ENCODE measurements at places on chromosomes 2 and 18.

DNA sequence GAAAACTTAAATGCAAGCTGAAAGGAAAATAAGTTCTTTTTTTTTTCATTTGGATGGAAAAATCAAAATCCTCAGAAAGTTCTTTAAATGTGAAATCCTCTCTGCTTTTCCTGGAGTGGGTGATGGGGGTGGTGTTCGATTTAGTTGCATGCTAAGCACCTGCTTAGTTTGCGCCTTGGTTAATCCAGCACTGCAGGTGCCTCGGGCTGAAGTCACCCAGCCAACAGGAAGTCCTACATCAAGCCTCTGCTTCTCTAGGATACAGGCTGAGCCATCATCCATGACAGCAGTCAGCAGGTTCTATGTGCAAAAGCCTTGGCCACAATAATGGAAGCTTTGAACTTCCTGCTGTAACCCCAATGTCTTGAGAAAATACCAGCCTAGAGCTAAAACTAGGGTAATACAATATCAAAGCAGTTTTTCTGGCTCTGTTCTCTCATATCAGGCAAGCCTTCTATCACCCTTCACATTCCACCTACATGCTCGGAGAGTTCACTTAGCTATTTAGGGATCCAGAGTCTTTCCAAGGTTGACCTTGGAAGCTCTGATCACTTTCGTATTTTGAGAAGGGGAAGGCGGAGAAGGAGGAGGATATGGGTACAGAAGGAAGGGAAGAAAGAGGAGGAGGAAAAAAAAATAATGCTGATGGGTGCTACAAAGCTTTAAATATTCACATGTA lies 116.1 kb upstream of the LRRTM1 start:
- no peak for DNase-seq

GRCh38 chr2:127162261-127163089 lies 55.5 kb upstream of the BIN1 start:
- no peak for DNase-seq

DNA sequence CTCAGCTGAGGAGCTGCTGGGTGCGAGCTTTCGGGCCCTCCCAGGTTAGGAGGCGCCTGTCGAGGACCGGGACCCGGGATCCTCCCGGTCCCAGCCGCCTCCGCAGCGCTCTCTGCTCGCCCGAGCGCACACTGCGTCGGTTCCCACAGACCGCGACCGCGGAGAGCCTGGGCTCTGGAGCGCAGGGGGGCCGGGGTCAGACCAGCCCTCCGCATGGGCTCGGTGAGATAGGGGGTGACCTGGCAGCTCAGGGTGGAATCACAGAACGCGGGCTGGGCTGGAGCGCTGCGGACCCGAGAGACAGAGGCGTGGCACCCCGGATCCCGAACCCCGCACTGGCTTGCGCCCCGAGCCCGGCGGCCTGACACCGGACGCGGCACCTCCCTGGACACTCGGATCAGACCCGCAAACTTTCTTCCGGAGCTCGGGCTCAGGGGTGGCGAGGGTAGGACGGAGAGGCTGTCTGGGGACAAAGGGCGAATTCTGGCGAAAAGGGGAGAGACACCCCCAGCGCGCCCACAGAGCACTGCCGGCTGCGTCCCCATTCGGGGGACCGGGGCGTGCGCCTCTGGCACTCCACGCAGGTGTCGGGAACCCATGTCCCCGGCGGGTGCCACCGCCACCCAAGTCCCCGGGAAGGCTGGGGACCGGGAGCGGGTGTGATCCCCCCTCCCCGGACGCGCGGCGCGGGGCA lies 612 bp downstream of the DIPK1C start:
- DNase-seq, result no peak

DNA sequence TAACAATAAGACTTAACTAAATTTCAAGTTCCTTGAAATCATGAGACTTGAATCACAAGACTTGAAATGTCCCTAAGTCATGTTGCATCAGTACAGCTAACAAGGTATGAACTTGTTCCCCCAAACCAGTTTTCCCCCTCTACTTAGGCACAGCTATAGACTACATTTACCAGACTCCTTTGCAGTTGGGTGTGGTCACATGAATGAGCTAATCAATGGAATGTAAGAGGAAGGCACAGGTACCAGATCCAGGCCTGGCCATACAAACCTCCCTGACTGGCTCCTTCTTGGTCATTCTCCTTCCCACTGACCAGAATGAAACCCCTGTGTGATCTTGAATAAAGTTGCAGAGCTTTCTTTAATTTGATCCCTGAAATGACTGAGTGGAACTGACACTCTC lies 77.8 kb downstream of the DNER start:
- no peak for DNase-seq

GRCh38 chr18:25704494-25704893 lies 352.5 kb upstream of the ZNF521 start:
- DNase-seq, result no peak

DNA sequence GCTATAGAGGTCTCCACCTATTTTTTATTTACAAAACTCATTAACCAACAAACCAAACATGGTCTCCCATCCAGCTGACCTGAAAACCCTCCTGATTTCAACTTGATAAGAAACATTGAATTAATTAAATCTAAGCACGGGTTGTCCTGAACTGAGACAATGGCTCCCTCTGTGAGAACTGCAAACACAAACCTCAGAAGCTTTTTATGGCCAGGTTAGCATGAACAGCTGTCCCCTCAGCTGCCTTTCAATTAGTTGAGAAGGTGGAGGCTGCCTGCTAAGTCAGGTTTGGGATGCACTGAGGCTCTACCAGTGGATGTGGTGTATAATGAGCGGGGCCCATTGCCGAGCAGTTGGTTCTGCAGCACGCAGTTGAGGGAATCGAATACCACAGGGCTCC lies 258.5 kb upstream of the DDX18 start:
- DNase-seq, result no peak

DNA sequence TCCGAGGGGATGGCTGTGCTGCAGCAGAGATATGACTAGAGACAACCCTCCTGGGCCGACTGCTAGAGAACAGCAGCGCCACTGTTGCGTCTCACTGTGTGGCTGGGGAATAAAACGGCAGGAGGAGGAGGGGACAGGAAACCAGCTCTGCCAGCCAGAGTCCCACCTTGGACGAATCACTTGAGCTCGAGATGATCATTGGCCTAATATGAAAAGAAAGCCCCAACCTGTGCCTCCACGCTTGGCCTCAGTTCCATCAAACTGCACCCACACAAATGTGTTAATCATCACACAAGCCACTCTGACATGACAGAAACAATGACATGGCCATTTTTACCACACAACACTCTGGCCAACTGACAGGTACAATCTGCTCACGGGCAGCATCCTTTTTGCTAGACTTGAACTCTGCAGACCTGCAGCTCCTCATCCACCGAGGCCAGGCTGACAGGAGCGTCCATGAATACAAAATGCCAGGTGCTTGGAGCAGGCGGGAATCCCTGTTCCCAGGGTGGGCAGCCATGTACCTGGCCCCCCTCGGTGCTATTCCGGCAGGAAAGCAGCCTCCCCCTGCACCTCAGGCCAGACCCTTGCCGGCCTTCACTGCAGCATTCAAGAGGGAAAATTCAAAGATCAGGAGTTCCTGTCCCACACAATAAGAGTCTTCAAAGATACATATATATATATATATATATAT lies 52.3 kb downstream of the PARD6G start:
- no peak for DNase-seq

- no peak for DNase-seq
Measured at GRCh38 chr2:226601881-226602662, 197.5 kb downstream of the IRS1 start.

DNA sequence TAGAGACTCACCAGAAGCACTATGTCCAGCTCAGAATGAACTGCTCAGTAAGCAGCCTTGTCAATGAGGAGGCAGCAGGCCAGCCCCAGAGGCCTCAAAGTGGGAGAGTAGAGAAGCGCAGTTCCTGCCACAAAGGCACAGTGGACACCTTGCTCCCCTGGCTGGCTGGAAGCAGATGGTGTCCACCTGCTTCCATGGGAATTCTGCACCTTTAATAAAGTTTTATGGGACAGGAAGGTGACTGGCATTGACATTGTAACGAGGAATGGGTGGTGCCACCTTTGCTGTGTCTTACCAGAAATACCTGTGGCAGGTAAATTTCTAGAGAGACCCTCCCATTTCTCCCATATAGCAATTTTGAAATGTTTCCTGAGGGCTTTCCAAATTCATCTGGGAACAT lies 6.7 kb upstream of the IL1B start:
- DNase-seq, result no peak

- DNase-seq, result no peak
Measured at GRCh38 chr2:164456619-164457018, 164.7 kb downstream of the GRB14 start.

DNA sequence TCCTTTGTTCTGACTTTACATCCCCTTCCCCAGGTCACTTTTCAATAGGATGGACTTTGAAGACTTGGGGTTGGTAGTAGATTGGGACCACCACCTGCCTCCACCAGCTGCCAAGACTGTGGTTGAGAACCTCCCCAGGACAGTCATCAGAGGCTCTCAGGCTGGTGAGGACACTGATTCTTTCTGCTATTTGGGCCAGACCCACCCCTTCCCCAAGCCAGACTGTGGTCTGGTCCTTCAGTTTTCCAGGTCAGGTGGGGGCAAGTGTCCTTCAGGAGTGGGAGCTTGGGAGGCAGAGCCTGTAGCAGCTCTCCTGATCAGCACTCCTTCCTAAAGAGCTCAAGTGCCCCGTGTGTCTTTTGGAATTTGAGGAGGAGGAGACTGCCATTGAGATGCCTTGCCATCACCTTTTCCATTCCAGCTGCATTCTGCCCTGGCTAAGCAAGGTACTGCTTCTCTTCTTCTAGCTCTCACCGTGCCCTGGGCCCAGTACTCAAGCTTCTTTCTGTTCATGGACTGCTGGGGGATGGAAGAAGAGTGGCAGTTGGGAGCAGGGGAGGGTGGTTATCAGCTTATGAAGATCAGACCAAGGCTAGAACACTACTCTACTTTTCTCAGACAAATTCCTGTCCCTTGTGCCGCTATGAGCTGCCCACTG lies 1.1 kb downstream of the RNF181 start:
- DNase-seq, result no peak

DNA sequence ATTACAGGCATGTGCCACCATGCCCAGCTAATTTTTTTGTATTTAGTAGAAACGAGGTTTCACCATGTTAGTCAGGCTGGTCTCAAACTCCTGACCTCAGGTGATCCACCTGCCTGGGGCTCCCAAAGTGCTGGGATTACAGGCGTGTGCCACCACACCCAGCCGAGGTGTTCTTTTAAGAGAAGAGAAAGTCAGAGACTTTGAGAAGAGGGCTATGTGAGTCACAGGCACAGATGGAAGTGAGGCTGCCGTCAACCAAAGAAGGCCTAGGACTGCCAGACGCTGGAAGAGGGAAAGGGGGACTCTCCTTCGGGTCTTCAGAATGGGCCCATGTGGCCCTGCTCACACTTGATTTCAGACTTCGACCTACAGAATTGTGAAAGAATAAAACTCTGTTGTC lies 67.2 kb upstream of the SH3BP4 start:
- DNase-seq, result no peak

DNA sequence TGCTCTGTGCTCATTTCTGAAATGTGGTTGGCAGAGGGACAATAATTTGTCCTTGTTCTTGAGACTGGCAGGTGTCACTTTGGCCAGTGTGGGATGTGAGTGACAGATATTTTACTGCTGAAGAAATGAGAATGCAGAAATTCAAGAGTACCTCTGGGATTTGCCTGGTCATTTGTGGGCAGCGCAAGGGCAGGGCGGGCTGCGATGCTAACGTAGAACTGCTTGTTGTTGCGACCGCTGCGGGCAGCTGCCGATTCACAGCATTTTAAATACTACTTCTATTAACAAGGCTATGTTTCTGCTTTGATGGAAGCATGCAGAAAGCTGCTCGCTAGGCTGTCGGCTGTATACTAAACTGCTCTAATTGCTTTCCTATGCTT lies 268.6 kb downstream of the FIGN start:
- no peak for DNase-seq

DNA sequence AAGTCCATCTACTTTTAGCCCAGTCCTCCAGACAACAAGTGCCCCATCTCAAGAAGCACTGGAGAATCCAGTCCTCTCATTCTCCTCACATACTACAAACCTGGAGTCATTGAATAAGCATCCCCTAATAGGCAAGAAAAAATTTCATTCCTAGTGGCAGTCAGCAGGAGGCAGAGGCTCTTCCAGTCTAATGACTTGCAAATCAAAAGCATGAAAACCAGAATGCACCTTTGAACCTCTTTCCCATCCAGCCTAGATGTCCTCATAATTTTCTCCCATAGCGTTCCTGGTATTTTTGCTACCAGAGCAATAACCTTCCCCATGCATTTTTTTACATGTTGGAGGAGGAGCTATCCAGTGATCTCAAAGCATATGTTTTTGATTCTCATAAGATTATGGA lies 252.6 kb downstream of the TTC32 start:
- no peak for DNase-seq

DNA sequence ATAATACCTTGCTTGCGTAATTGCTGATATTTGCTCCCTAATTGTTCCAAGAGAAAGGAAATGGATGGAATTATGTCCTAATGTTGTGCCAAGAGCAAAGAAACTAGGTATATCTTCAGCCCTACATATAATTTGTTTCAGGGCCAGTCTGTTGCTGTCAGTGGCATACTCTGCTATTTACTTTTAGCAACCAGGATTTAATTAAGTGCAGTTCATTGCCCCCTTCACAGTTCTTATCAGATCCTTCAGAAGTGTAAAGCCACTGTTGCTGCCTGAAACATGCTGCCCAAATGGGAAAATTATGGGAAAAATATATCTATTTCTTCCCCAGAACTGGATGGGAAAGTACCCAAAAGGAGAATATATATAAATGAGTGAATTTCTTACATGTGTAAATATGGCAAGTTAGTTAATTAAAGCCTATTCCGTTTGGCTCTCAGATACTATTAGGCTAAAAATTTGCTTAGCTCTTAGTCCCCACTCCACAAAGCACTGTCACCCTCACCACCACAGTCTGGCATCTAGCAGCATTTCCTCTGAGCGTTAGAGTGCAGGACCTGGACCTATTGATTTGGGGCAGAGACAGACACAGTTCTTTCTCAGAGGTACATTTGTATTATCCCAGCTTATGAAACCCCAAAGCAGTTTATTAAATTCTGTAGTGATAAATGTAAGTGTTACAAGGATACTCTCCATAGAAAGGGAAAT lies 72.8 kb upstream of the DTNA start:
- no peak for DNase-seq

DNA sequence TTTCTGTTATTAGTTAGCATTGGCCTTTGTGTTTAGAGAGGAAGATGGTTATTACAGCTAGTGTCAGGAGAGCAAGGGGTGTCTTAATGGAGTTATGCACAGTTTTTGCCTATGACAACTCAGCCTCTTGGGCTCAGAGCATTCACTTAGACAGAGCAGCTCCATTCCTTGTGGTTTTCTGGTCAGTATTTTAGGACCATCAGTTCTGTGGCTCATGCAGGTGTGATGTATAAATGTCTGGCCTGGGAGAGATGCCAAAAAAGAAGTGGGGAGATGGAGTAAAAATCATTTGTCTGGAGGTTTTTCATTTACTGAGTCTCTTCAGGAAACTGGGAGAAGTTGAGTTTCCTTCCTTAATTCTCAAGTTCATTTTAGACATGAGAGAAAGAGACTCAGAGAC lies 79.7 kb downstream of the PRKCE start:
- DNase-seq, result no peak
